ENCODE measurements at places on chromosomes 4 and X.

- DNase-seq = no peak
These were observed 8.5 kb upstream of the KLHL34 start for GRCh38 chrX:21666679-21667078.

GRCh38 chrX:132266583-132267355 lies 47.5 kb upstream of the RAP2C start:
- no peak for DNase-seq

DNA sequence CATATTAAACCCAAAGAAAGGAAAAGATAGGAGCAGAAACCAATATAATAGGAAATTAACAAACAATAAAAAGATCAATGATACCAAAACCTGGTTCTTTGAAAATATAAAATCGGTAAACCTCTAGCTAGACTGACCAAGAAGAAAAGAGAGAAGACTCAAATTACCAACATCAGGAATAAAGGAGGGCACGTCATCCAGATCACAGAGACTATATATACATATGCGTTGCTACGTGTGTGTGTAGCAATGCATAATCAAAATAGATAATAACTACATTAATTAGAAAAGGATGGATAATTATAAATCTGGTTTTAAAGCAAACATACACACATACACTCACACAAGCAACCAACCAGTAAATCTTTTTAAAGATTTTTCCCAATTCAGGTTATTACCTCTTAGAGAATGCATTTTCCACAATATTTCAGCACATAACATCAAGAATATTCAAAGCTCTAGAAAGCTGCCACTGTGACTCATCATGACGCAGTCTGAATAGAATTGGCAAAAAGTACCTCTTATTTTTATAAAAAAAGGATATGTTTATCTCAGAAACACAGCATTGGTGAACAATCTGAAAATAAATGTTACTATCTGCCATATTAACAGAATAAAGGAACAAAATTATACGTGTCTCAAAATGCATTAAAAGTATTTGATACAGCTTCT lies 41.4 kb upstream of the USP9X start:
- no peak for DNase-seq

DNA sequence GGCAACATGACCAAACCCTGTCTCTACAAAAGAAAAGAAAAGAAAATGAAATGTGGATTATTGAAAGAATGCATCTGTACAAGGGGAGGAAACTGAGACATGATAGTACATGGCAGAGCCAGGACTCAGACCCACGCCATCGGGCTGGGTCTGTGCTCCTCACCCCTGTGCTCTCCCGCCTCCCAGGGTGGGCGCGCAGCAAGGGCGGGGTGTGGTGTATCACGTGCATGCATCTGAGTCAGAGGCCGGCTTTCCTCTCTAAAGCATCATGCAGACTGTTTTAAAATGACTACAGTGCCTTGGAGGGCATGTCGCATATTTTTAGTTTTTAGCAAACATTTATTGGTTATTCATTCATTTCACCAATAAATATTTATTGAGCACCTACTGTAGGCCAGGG lies 47.8 kb downstream of the HTT-AS start:
- DNase-seq = no peak

GRCh38 chrX:68686097-68686977 lies 38.9 kb downstream of the STARD8 start:
- no peak for DNase-seq

GRCh38 chr4:76691807-76692582 lies 205.9 kb downstream of the SOWAHB start:
- DNase-seq = no peak

All from activated B cell treated with CpG ODN at 0.5 μM for 24 hours (primary cell).